ENCODE measurements at places on chromosomes 13 and 19.

DNA sequence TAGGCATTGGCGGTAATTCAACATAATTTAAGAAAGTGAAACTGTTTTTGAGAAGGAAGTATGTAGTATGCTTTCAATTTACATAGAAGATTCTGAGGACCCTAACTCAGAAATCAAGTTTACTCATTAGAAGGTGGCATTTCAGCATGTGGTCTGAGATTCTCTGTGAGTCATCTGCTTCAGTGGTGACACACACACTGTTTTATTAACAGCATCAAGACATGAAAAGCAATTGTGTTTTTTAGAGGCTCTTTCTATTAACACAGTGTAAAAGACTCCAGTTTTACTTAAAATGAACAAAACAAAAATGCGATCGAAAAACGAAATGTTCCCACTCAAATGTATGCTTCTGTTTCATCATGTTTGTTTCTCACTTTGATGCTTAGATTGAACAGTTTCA, 802.1 kb upstream of the SLITRK6 start:
- DNase-seq = no peak

DNA sequence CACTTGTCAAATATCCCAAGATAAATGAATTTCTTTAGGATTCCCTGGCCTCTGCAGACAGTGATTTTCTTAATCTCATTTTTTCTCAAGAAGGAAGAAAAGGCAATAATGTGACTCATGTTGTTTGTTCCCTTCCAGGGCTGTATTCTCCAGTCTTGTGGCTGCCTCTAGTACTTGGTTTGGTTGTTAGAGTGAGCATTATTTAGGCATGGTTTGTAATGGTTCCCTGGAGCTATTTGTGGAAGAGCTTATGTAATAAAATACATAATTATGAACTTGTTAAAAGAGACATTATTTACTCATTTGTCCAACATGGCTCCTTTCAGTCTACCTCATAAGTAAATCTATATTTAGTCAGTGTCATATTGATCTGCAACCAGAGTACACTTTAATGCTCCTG, 270.4 kb downstream of the DCT start:
- DNase-seq = peak; percentile 59

DNA sequence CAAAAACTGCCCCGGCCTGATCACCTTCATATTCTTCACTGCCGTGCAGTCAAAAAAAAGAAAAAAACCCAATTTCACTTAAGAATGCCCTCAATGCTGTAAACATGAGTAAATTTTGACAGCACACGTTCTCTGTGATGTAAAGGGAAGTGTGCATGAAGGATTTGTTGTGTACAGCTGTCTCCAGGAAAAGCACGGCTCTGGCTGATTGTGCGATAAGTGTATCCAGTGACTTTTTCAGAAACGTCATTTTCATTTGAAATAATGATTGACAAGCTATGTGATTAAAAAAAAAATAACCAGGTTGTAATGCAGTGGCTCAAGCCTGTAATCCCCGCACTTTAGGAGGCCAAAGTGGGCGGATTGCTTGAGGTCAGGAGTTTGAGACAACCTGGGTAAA, 39.6 kb downstream of the ANKRD10 start:
- DNase-seq = no peak

DNA sequence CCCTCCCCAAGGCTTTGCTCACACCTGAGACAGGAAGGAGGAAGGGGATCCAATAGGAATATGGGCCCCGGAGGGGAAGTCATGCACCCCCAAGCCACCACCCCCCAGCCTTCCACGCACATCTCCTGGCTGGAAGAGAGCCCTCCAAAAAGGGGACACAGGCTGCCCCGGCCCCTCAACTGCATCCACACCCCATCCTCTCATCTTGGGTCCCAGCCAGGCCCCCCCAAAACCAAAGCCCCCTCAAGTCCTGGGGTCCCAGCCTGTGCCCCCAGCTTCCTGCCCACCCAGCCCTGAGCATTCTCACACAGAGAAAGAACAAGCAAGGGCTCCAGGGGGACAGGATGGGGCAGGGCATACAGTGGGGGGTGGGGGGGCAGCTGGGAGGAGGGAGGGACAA, 12.1 kb downstream of the SMIM24 start:
- no peak for DNase-seq

GRCh38 chr13:28613562-28613961, 45.4 kb upstream of the POMP start:
- DNase-seq = no peak

GRCh38 chr13:94267581-94268366, 211.7 kb downstream of the DCT start:
- no peak for DNase-seq

DNA sequence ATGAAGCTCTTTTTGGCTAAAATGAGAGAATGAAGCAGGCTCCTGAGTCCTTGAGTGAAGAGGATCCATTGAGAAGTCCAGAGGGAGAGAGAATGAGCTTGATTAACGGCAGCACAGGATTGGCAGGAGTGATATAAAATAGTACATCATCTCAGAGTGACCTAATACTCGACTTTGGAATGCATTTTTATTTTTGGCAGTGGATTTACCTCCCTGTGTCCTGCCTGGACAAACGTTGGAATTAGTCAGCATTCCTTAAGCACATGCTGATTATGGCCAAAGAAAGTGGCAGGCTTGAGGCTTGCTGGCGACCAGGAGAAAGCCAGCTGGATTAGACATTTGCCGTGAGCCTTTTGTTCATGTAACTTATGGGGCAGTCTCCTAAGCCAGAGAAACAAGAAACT, 22.9 kb downstream of the LRCH1 start:
- DNase-seq = peak; percentile 64

- DNase-seq = no peak
Observed at GRCh38 chr13:93511011-93511410, 284.4 kb downstream of the GPC6 start.

- DNase-seq = no peak
Observed at GRCh38 chr13:79320433-79320832, 85.6 kb downstream of the RBM26 start.
